B cell (primary cell): ENCODE measurements at places on chromosomes 5 and 9. TPM values are rescaled to one million over a fixed set of nuclear protein-coding genes. Genes with fewer than 3 reads are reported as not detected.

DNA sequence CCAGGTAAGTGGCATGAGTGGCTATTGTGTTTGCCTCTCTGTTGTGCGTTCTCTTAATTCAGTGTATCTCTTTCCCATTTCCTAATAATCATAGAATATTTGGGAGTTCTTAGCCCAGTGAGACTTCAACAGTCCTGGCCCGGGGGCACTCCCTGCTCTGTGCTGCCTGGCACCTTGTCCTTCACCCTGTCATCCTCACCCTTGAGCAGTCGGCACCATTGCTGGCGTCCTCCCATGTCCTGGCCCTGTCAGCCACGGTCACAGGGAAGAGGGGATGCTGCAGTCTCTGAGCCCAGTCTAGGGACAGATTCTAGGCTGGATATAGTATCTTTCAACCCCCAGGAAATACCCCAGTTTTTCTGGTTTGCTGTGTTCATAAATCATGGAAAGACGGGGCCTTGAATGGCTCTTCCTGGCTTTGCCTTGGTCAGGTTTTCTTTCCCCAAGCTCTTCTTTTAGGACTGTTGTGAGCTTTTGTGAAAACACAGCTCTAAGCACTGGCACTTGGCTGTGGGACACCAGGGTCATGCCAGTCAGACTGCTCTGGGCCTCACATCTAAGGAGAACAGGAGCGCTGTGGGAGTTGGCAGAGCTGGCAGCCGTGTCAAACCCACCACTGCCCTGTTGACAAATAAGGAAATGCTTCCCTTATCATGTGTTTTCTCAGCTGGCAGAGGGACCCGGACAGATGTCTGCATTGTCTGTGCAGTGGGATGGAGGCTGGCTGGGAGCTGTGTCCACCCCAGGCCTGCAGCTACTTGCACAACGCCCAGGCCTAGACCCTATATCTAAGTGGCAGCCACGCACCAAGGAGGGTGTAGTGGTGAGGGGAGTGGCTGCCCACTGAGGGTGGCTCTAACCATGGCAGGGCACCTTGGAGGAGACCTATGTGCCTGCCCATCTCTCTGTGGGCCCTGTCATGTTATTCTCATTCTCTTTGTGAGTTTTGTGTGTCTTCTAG lies 378.6 kb downstream of the ICE1 start:
- no peak for DNase-seq

DNA sequence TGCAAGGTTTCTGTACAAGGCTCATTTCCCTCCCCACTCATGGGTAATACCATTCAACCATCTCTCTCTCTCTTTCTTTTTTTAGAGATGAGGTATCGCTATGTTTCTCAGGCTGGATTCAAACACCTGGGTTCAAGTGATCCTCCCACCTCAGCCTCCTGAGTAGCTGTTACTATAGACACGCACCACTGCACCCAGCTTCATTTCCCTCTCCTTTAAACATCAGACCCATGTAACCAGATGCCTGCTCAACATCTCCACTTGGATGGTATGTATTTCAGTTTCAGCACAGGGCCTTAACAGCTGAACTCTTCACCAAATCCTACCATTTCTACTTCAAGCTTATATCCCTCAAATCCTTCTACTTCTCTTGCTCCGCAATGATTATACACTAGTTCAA lies 117.4 kb downstream of the SSBP2 start:
- no peak for DNase-seq

Gene GDA
- not detected in 2 replicates for total RNA-seq

GRCh38 chr9:126532019-126532462 lies 81.7 kb upstream of the LMX1B start:
- no peak for DNase-seq

Gene PCDH12
- not detected in 2 replicates for total RNA-seq

GRCh38 chr9:104606152-104606551 lies 725 bp upstream of the OR13C2 start:
- DNase-seq, result no peak

GRCh38 chr9:89352451-89352850 lies 34.2 kb downstream of the SECISBP2 start:
- no peak for DNase-seq
